ENCODE measurements at places on chromosomes 1 and 21.

DNA sequence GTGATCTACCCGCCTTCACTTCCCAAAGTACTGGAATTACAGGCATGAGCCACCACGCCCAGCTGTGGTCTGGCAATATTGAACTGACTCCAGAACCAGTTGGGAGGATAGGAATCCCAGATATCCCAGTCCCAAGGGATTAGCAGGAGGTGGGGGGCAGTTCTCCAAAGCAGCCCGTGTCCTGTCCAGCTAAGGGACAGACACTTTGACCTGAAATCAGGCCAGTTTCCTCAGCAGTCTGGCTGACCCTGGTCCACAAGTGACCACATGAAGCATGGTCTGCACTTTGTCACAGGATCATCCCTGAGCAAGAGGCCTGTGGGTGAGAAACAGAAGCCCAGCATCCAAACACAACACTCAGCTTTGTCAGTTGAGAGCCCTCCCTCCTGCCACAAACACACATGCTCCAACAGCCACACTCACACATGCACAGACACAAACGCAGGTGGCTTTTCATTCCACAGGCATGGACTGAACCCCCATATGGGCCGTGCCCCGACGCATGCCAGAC is 2.7 kb upstream of the FDPS start:
- no peak for DNase-seq

GRCh38 chr1:153202006-153202405 is 1.2 kb upstream of the LELP1 start:
- DNase-seq, result no peak

GRCh38 chr1:26782521-26783212 is 5.1 kb upstream of the PIGV start:
- DNase-seq, result no peak

DNA sequence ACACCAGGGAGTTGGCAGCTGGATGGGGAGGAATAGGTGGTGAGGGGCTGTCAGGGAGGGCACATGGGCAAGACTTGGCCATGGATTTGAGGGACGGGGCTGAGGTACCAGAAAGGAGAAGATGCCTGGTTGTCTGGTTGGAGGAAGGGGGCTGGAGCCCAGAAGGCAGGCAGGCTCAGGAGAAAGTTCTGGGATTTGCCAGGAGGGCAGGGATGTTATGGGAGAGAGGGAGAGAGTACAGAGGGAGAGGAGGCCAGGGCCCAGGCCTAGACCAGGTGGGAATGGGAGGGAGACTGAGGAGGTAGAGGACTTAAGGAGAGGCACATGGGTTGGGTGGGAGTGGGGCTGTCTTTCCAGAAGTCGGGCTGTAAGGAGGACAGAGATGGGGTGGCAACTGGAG is 4.3 kb downstream of the A3GALT2 start:
- no peak for DNase-seq

GRCh38 chr1:150808121-150808520 is at the start of gene CTSK:
Gene CTSK (minus strand): TSS chr1:150808260. CDS start chr1:150806805, 1,455 bp downstream.
- no peak for DNase-seq

DNA sequence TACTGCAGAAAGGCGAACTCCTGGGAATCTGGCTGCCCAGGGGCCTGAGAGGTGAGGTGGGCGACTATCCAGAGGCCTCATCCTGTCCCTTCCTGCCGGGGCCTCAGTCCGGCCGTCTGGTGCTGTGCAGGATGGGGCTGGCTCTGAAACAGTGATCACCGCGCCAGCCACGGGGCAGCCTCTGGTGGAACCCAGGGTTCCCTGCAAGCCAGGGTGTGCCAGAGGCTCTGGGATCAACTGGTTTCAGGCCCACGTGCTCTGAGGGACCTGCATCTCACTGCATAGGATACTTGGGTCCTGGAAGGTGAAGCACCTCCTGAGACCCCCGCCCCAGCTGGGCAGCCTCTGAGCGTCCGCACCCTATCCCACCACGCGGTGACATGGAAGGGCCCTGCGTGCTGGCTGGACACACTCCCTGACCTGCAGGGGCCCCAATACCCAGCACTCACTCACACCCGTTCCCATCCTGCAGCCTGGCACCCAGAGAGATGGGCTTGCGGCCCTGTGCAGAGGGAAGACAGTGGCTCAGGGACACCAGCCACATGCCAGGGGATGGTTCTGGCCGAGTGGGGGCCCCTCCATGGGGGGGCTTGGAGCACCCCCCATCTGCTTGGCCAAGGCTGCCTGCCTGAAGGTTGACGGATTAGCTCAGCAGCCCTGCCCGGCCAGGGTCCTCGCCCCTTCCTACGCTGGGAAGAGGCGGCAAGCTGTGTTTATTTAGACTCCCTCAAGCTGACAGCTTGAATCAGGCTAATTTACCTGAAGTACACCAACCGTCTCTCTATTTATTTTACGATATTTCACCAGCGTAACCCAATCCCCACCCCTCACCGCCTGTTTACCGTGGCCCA is 64.3 kb upstream of the TTC34 start:
- no peak for DNase-seq

DNA sequence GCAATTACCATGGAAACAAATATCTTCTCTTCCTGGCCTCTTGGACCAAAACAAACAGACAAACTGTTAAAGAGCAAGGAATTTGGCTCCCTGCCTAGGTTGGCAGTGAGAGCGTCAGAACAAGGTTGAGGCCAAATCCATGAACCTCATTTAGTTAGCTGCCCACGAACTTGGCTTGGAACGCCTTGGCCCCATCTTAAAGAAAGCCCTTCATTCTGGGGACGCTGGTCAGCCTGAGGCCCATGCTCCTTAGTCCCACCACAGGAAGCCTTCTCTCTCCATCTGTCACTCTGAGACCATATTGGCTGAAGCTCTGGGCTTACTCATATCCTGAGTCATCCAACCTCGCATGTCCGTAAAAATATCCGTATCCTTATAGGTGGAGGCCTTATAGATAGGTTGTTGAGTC is 62.4 kb upstream of the DIRAS3 start:
- DNase-seq, result no peak

DNA sequence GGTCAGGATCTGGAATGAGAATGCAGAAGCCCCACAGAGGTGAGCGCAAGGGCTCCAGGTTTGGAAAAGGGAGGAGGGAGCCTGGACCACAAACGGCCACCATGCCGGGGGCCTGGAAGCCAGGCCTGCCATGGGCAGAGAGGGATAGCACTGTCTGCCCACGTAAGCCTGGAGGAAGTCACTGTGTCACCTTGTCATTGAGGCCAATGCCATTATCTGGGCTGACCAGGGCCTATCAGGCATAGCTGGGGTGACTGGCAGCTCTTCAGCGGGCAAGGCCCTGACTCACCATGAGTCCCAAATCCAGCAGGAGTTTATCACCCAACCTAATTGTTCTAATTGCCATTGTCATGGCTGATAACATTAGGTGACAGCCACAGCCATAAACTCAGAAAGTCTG is 84.6 kb downstream of the MATN1 start:
- DNase-seq, result no peak

DNA sequence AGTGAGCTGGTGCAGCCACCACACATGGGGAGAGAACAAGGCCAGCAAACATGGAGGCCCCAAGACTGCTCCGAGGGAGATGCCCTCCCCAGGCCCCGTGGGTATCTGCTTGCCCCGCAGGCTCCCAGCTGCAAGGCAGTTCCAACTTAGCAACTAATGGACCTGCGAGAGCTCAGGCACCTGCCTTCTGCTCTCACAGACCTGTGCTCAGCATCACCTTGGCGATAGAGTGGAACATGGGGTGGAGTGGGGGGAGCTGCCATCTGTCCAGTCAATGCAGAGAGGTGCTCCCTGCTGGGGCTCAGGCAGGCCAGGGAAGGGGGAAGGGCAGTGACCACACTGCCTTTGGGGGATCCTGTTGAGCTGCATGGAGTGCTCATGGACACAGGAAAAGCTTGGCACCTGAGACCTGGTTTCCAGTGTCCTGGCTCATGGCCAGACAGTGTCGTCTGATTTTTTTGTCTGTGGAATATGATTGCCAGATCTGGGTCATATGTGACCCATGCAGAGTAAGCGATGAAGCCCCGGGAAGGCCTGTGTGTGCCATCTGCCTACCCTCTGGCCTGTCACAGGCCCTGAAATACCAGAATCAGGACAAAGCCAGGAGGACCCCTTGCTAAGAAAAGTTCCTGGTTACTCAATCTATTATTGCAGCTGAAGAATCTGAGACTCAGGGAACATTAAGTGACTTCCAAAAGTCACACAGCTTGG is 39.9 kb upstream of the TENT5C start:
- no peak for DNase-seq

- no peak for DNase-seq
Observed at GRCh38 chr1:240946926-240947325, 335.0 kb upstream of the GREM2 start.

DNA sequence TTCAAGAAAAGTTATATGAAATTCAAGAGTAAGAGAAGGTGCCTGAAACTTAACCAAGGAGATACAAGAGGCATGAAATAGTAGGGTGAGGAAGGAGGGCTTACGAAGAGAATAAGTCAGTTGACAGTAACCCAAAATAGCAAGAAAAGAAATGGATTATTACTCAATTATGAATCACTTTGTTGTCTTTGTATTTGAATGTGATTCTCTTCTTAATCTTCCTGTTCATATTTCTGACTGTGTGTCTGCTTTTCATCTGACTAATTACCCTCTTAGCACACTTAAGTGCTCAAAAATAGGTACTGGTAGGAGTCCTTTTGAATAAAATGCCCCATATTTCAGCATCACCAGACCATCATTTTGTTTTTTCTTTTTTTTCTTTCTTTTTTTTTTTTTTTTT is 39.4 kb downstream of the GLMN start:
- DNase-seq, result no peak

- DNase-seq, result no peak
Observed at GRCh38 chr1:50651476-50652263, 228.4 kb upstream of the DMRTA2 start.

GRCh38 chr1:43269627-43270375 is at the start of gene TMEM125:
Gene TMEM125 (plus strand): TSS chr1:43269983. CDS start chr1:43272723, 2,740 bp downstream.
- DNase-seq, result no peak

GRCh38 chr21:42049578-42050430 is 21.3 kb upstream of the UMODL1 start:
- DNase-seq, result no peak

DNA sequence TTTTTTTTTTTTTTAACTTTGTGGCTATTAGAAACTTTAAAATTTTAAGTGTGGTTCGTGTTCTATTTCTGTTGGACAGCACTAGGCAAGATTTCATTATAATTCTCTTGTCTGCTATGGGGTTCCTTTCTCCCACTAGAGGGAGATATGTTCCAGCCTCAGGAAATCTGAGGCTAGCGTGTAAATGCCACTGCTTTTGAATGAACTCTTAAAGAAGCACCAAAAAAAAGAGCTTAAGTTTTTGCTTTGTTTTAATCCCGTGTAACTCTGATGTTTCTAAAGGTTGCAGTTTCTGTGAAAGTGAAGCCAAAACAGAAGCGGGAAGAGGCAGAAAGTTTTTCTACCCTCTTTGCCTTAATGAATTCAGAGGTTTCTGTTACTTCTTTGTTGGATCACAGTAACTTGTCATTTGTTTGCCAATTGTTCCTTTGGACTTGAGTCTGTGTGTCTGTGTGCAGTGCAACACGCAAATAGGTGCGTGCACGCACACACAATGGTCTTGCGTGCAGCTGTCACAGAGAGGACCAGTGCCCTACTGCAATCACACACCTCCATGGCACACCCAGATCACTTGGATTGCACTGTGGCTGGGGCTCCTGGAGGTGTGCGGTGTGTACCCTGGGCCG is 32.3 kb downstream of the HHAT start:
- no peak for DNase-seq

GRCh38 chr21:32426066-32426465 is 13.6 kb downstream of the EVA1C start:
- DNase-seq, result no peak

DNA sequence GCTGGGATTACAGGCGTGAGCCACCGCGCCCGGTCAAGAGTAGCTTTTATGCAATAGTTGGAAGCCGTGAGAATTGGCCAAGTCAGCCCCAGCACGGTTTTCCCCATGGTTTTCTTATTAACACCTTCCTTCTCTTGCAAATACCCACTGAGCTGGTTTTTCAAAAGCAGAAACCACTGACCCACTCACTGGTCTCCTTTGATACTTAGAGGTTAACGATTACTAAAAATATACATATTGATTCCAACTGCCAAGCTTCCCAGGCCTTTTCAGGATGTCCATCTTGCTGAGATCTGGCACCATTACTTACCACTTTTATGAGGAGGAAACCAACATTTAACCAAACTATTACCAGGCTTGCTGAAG is 25.9 kb upstream of the TARDBP start:
- no peak for DNase-seq

- no peak for DNase-seq
Observed at GRCh38 chr1:79155991-79156390, 149.5 kb upstream of the ADGRL4 start.

DNA sequence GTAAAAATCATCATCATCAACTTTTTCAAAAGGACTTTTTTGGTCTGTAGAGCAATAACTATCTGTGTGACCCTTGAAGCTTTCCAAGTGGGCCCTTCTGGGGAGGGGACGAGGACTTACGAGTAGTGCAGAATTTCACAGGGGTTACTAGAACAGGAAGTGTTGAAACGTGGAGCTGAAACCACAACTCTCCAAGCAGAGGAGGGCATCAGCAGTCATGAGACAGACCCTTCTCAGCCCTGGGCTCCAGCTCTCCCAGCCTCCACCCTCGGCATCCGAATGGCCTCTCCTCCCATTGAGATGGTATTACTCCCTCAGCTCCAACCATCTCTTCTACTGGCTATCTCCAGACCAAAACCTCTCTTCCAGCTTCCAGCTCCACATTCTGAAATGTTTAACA is 3.6 kb downstream of the FAM89A start:
- DNase-seq, result no peak
